ENCODE measurements at places on chromosomes 1 and 21. TPM values are rescaled to one million over a fixed set of nuclear protein-coding genes. Genes with fewer than 3 reads are reported as not detected.

DNA sequence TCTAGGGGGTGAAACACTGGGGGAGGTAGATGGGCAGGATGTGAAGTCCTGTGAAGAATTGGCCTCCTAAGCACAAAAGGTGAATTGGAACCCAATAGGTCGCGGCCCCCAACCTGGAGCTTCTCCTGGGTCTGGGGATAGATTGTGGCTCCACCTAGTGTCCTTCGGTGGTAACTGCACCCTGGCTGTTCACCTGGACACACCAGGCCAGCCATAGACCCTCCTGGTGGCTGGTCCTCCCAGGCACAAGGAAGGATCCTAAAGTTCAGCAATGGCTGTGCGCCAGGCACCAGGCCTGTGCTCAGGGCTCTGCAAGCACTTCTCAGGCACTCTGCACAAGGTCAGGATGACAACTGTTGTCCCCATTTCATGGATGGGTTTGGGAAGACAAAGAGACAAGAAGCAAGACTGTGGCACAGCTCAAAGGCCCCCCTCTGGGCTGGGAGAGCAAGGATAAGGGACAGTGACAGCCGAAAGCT lies 13.5 kb downstream of the ESPN start:
- DNase-seq, result peak; percentile 87

GRCh38 chr1:238088560-238089290 lies 198.0 kb upstream of the ZP4 start:
- DNase-seq, result no peak

- DNase-seq, result no peak
These were observed 119.8 kb upstream of the SPAG17 start for GRCh38 chr1:118304722-118305359.

DNA sequence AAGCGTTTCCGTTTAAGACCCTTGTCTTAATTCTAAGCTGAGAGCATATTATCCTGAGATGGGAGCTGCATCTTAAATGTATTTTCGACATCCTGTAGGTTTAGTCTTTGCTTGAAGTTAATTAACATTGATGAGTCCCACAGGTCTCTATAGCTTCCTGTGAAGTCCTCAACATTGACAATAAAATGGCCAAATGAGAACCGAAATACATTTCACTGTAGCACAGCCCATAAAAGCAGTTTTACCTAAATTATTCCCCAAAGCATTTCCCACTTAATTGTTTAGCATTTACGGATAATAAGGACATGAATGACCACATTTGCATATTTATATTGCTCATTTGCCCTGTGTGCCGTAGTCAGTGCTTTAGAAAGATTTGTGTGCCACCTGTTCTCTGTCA lies 116.4 kb downstream of the CRB1 start:
- DNase-seq, result no peak

- no peak for DNase-seq
These were observed 17.6 kb upstream of the MAPKAPK2 start for GRCh38 chr1:206666954-206667665.

DNA sequence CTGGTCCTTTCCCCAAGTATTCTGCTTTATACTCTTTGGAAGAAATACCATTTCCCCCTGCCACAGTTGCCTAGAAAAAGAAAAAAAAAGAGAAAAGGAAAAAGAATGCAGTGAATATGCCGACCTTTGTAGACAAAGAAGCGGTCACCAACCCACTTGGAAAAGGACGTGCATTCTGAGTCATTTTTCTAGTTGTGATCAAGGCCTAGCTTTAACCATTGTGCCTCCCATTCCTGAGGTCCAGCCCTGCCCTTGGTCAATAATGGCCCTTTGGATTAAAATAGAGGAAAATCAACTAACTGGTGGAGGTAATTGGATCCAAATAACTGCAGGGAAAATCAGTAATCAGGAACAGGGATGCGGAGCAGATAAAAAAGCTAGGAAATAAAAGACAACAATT lies 24.8 kb downstream of the S1PR1 start:
- DNase-seq, result no peak

DNA sequence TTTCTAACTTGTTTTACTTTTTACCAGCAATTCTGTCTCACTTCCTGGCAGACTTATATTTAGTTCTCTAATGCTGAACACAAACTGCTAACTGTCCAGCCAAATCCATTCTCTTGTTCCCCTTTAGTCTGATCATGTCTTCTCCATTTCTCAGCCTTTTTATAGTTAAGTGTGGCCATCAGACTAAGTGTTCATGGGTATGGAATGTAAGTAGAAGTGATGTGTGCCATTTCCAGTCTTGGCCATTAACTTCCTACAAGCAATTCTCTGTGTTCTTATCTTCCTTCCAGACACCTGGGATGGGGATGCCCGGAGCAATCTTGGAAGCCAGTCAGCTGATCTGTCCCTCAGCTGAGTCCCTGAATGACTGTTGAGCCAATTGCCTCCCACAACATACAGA lies 165.8 kb downstream of the ST6GALNAC3 start:
- no peak for DNase-seq

DNA sequence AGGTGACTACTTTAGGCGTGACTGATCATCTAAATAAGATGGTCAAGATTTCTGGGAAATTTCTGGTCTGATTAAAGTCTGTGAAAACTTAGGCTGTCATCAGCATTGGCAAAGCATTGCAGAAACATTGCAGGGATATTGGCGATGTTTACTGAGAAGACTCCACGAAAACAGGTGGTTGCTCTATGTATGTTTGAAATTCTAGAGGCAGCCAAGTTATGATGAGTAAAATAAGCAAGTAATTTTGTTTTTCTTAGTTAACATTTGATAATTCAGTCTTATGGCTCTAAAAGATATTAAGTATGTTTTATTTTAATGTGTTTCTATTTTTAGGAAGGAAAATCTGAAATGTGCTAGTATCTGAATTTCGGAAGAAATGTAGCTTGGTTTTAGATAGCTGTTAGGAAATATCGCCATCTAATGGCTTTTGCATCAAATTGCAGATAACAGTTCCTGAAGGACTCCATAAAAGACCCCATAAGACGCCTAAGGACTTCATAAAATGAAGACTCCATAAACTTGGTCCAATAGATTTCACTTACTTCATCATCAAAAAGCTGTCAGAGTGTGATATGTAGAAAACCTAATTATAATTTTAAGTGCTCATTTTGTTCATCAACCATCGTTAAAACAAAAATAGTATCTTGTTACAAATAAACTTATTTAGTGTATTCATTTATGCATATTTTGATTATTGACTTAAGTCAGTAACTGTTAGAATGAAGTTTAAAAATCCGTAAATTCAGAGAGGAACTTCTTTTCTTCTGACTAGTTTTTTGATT lies 344.6 kb downstream of the RYR2 start:
- DNase-seq, result no peak

GRCh38 chr1:155226188-155226909 lies 17.9 kb downstream of the MTX1 start:
- peak; percentile 86 for DNase-seq

GRCh38 chr1:116690396-116690848 lies 22.9 kb upstream of the IGSF3 start:
- no peak for DNase-seq

GRCh38 chr1:155993595-155993994 lies 15.2 kb upstream of the ARHGEF2 start:
- DNase-seq, result no peak

- DNase-seq, result no peak
These were observed 145.0 kb downstream of the DHRS3 start for GRCh38 chr1:12472798-12473551.

- DNase-seq, result no peak
These were observed 1.2 kb upstream of the INAVA start for GRCh38 chr1:200893411-200893901.

DNA sequence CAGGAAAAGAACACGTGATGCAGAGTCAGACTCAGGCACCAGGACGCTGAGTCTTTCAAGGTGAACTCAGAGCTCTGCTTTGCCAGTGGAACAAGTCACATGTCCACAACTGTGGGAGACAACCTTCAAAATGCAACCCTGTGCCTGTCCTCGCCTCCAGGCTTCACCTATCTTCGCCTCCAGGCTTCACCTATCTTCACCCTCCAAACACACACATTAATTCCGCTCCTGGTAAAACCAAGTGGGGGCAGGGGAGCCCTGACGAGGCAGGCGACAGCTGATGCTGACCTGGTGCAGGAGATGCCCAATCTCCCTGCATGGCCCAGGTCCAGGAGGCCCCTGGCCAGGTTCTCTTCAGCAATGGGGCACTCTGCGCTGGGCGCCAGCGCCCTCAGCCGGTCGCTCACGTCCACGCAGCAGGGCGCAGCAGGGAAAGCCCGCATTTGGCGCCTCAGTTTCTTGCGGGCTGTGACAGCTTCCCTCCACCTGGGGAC lies 28.0 kb upstream of the LSS start:
- DNase-seq, result no peak

- no peak for DNase-seq
These were observed 35.3 kb downstream of the EPHB2 start for GRCh38 chr1:22745669-22746585.

DNA sequence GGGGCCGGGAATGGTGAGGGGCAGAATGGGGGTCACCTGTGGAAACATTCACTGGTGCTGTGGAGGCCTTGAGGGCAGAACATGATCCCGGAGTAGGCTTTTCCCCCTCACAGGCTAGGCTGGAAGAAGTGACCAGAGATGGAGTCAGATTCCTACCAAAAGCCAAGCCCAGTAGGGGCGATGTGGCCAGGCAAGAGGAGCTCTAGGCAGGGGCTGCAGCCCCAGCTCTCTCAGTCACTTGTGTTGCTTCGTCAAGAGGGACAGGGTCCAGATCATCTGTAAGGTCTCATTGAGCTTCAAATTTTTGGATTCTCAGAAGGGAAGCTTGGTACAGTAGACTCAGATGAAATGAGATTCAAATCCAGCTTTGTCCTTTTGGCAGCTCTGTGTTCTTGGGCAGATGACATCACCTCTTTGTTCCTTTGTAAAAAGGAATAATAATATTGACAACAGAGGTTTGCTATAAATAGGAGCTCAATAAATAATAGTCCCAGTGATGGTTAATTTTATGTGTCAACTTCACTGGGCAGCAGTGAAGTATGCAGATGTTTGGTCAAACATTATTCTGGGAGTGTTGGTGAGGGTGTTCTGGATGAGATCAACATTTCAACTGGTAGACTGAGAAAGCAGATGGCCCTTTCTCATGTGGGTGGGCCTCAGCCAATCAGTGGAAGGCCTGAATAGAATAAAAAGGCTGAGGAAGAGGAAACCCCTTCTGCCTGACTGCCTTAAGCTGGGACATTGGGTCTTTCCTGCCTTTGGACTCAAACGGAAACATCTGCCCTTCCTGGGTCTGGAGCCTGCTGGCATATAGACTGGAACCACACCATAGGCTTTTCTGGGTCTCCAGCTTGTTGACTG lies 324.7 kb upstream of the USP24 start:
- no peak for DNase-seq

DNA sequence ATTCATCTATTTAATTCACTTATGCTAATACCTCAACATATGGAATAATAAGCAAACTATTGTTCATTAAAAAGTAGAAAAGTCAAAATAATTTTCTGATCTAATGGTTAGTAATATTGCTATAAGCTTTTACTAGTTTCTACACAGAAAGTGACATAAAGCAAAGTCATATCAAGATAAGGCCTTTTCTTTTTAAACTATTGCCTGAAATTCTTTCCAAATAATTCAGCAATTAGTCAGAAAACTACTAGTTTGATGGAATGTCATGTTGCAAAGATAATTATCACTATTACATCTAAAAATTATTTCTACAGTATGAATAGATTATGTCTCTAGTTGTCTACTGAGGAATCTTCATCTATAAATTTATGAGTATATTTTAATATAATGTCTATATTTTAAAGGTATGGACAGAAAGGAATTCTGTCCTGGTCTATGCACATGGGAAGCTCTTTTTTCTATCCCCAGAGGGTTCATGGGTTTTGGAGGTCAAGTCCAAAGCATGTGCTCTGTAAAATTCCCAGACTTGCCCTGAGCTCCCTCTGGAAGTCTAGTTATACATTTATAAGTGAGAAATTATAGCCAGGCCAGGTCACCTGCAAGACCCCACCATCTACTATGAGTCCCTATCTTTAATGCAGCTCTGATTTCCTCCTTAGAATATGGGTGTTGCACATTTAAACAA lies 84.6 kb upstream of the DPYD start:
- DNase-seq, result no peak

DNA sequence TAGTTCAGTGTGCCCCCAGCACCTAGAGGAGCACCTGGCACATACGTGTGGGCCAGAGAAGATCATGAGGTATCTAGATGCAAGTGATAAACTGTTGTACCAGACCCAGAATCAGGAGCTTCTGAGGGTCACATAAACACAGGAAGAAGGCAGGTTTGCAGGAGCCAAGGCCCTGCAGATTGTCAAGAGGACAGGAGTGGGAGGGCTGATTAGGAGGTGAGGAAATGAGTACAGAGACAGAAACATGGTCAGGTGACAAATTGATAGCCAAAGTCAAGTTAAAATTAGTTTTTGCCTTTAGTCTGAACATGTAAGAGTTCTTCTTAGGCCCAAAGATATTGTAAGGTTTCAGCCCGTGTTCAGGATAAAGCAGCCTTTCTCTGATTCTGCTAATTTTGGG lies 14.0 kb upstream of the TRAF3IP3 start:
- DNase-seq, result no peak

DNA sequence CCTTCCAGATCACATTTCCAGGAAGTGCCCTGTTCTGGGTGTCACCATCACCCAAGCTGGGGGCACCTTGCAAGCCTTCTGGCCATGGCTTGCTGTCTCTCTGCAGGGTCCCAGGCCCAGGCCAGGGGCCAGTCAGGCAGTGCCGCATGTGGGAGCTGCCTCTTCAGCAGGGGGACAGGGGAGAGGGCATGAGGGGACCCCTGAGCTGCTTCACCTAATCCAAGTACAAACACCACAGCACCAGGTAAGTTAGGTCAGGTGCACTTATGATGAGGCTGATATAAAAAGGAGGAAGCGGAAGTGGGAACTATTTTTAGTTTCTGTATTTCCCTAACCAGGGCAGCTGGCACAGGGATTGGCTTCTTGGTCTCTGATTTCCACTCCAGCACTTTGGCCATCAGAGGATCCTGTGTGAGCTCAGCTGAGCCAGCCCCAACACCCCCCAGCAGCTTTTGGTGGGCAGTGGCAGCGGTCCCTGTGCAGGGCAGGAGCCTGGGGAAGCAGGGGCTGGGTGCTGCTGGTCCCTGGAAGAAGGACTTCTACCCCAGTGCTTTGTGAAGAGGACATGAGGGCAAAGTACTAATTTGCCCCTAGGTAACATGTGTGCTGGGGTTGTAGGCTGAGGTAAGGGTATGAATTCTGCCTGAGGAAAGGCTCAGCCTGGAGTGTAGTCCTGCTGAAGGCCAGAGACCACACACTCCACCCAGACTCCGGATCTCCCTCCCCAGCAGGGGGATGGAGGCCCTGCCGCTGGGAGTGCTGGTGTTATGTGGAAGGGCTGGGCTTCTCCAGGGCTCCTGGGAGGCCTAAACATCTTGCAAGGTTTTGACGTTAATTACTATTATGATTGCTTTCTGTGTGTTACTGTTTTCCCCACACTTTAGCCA lies 3.3 kb upstream of the PCBP3 start:
- DNase-seq, result no peak

The HRNR gene
- total RNA-seq, result not detected

The SSX2IP gene
- total RNA-seq, result 11.9 TPM

The LORICRIN gene
- total RNA-seq, result not detected

The CDC20 gene
- 0.68 TPM for total RNA-seq

The GJA8 gene
- not detected for total RNA-seq

The VASH2 gene
- 0.29 TPM for total RNA-seq

The OLIG1 gene
- not detected for total RNA-seq

The FHAD1 gene
- 2.7 TPM for total RNA-seq

Measured in aorta (tissue), 5 donors.